CD4-positive, alpha-beta T cell treated with Interleukin-12 subunit alpha and Interleukin-12 subunit beta, for 1 hour (primary cell): ENCODE measurements at places on chromosomes 6 and 20.

- DNase-seq: no peak
Measured at GRCh38 chr20:8322662-8323217, 190.7 kb downstream of the PLCB1 start.

DNA sequence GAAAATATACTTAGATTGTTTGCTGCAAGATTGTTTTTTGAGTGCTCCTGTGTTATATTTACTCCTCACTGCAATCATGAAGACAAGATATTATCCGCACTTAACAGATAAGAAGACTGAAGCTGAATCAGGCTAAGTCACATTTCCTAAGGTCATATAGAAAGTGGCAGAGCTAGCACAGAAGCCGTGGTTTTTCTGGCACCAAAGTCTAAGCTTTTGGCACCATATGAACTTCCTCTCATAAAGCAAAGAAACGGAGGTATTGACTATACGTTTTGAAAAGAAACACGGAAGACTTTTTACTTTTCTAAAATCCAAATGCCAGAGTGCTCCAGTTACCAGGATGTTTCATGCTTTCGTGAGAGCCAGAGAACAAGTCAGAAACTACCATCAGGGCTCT lies 9.3 kb upstream of the DTD1 start:
- DNase-seq: no peak

- no peak for DNase-seq
Measured at GRCh38 chr20:54704032-54704635, 228.7 kb downstream of the DOK5 start.

GRCh38 chr6:138088326-138088762 lies 18.9 kb downstream of the PERP start:
- DNase-seq: no peak

GRCh38 chr20:25020901-25021301 lies 28.4 kb upstream of the APMAP start:
- DNase-seq: no peak

GRCh38 chr6:147666255-147666654 lies 157.8 kb downstream of the SAMD5 start:
- DNase-seq: no peak

DNA sequence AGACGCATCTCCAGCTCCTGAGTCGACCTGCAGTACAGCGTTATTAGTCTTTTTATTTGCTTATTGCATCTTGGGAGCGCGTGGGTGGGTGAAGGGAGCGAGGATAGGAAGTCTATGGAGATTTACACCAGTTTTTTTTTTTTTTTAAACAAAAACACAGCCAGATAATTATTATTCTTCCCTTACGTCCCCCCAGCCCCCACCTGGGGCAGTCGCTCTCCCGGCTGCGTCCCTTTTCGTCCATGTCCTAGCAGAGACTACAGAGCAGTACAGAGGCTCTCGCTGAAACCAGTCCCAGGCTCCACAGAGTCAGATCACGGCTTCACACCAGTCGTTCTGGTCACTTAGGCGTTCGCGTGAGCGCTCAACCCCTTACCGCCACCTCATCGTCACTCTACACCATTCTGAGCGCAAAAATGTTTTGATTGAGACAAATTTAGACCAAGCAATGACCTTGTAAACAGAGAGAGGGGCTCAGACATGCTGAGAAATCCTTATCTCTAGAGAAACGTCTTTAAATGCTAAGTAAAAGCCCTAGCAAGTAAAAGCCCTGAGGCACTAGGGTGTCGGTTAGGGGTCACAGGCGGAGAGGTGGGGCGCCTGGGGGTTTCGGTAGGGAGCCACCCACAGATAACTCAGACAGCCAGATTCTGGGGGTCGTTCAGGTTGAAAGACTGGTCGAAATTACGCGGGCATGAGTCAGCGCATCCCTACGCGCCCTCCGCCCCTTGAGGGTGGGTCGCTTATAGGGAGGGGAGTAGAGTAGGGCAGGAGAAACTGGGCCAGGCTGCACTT lies 975 bp upstream of the PPT2 start:
- no peak for DNase-seq

DNA sequence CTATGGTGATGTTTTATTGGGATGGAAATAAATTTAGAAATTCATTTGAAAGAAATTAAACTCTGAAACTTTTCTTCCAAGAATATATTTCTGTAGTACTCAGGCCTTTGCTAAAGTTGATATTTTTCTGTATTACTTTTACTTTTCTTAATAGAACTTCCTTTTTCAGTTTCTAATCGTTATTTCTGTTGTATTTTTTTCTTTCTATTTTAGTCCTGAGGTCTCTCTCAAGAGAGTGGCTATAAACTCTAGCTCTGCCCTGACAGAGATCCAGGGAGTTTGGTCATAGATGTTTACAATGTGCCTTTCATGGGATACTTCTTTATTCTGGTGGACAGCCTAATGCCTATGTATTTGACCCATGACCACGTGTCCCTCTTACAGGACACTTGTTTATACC lies 51.0 kb downstream of the OR2B6 start:
- no peak for DNase-seq

- DNase-seq: peak; percentile 32
Measured at GRCh38 chr20:49508435-49509199, 26.1 kb upstream of the KCNB1 start.

DNA sequence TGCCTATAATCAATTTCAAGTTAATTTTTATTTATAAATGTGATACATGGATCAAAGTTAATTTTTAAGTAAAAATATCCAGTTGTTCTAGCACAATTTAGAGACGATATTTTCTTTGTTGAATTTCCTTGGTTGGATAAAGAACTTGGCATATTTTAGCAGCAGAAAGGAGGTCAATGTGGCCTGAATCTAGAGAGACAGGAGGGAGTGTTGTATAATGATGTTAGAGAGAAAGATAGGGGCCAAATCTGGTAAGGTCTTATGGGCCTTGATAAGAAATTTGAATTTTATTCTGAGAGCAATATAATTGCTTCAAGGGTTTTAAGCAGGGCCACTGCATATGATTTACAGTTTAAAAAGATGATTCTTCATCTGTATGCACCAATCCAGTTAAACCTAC lies 79.4 kb upstream of the OGFRL1 start:
- no peak for DNase-seq

DNA sequence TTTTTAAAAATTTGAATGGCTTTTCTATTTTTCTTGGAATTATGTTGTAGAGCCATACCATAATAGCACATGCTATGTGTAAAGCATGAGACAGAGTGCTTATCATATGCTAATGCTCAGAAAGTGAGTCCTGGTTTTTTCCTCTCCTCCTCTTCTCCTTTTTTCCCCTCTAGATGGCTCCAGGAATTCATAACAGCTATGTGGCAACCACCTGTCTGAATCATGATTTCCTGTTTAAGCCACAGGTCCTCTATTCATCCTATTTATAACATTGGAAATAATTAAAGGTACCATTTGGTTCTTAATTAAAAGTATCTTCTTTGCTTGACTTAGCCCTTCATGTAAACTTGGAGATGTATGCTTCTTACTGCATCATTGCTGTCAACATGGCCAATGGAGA lies 260.0 kb upstream of the MAP3K7 start:
- no peak for DNase-seq

DNA sequence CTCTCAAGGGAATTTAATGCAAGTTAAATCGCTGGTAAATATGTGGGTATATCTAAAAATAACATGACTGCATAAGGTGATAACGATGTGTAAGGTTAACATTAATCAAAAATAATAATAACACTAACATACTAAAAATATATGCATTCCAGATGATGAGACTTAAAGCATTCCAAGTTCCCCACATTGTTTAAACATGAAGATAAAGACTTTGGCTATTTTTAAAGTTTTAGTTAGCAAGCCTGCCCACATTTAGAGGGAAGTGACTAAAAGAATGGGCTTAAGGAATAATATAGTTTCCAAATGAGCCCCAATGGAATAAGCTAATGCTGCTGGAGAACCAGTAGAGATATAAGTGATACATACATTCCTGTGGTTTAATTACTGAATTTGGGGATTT lies 941.3 kb downstream of the TBC1D32 start:
- DNase-seq: no peak

DNA sequence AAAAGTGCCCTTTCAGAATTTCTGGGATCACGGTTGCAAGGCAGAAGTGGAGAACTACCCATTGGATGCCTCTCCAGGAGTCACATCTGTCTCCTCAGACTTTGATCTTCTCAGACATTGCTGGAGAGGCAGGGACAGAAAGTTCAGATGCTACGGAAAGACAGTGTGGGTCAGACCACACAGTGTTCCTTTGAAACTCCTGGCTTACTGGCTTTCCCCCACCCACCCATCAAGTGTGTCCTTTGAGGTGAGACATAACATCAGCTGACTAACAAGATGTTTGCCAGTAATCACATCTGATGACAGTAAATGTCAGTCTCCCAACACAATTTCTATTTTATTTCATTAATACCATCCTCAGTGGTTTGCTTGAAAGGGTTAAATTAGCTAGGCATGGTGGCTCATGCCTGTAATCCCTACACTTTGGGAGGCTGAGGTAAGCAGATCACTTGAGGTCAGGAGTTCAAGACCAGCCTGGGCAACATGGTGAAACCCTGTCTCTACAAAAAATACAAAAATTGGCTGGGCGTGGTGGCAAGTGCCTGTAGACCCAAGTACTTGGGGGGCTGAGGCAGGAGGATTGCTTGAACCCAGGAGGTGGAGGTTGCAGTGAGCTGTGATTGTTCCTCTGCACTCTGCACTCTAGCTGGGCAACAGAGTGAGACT lies 67.2 kb upstream of the SNX9 start:
- DNase-seq: peak; percentile 27

GRCh38 chr20:49480236-49480635 lies 2.2 kb downstream of the KCNB1 start:
- no peak for DNase-seq

- no peak for DNase-seq
Measured at GRCh38 chr6:135424385-135424784, 73.2 kb downstream of the AHI1 start.

- DNase-seq: no peak
Measured at GRCh38 chr6:128531696-128532095, 11.3 kb upstream of the PTPRK start.

- no peak for DNase-seq
Measured at GRCh38 chr6:43033496-43034189, 12.2 kb downstream of the RRP36 start.

- no peak for DNase-seq
Measured at GRCh38 chr6:110617057-110617456, 140.6 kb upstream of the SLC22A16 start.

- no peak for DNase-seq
Measured at GRCh38 chr6:155461556-155461955, 5.9 kb upstream of the NOX3 start.

DNA sequence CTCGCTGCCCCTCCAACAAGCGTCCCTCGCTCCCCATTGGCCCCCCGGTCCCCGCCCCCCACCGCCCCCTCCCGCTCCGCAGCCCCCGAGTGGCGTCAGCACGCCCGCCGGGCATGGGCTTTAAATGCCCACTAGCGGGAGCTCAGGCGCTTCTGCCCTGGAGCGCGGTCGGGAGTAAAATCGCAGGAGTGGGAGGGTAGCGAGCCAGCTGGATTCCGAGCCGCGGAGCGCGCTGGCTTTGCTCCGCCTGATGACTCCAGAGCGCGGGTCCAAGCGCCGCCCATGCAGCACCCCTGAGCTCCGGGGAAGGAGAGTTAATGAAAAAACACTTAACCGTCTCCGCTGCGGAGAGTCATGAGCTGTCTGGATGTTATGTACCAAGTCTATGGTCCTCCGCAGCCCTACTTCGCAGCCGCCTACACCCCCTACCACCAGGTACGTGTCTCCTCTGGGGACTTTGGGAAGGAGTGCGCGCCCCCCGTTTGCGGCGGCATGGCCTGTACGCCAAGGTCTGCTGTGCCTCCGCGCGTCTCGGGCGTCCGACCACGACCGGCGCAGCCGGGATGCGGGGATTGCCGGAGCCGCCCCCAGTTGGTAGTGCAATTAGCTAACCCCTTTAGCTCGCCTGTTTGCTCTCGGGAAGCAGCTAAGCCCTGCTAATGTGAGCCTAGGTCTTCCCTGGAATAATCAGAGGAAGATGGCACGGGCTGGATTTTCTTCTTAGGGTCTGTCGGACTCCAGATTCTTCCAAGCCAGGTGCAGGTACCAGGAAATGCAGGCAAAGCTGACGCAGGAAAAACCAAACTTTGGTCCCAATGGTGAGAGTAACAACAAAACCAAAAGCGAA lies at the start of gene VGLL2:
TSS of gene VGLL2 (plus strand) at position 149 of the 847 bp plus-strand sequence. CDS start at position 355, 206 bp downstream.
- no peak for DNase-seq

DNA sequence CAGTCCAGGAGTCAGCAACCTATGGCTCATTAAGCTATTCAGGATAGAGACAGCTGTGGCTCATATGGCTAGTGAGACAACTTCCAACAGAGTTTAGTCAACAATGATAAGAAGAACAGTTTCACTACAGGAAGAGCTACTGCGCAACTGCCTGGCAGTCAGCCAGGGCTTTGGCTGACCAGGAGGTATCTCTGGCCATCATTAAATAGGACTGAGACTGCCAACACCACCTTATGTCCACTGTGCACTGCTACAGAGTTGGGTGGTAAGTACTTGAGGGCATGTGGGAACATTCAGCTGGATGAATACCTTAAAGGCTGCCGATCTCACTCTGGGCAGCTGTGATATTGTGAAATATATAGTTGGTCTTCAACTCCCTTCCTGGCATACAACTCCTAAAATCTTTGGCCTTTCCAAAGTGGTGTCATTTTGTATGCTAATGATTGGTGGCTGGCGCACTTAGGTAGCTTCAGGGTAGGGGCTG lies 52.2 kb upstream of the FAM83C start:
- DNase-seq: no peak

GRCh38 chr6:7269816-7270215 lies 43.2 kb downstream of the SSR1 start:
- no peak for DNase-seq

DNA sequence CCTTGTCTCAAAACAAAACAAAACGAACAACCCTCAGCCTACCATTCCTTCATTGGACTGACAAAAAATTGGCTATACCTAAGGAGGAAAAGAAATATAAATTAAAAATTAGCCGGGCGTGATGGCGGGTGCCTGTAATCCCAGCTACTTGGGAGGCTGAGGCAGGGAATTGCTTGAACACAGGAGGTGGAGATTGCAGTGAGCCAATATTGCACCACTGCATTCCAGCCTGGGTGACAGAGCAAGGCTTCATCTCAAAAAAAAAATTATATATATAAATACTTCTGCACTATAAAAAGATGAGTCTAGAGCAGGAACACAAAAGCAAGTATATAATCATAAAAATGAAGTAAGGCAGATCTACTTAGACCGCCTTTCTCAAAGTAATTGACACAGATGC lies 109.8 kb downstream of the CRYBG1 start:
- no peak for DNase-seq

GRCh38 chr6:3742426-3743344 lies 8.8 kb downstream of the PXDC1 start:
- peak; percentile 88 for DNase-seq

GRCh38 chr6:81381382-81381916 lies 371.0 kb downstream of the TENT5A start:
- no peak for DNase-seq

GRCh38 chr20:34754611-34755010 lies 50.5 kb downstream of the TP53INP2 start:
- no peak for DNase-seq

- no peak for DNase-seq
Measured at GRCh38 chr6:107495971-107496370, 6.1 kb downstream of the SOBP start.

DNA sequence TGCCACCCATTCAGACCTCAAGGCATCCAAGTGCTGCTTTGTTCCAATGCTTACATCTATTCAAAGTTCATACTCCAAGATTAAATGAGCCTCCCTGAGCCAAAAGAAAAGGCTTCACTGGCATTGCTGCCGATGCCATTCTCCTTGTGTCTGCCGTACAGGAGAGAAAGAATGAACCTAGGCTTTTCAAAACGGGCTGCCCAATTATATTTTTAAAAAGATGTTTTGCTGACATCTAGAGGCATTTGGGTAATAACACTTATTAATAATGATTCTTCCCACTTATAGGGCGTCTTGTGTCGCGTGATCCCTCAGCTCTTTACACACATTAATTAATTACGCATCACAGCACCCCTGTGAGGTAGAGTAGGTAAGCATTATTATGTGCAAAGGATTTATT lies 545.6 kb downstream of the PKHD1 start:
- DNase-seq: no peak
